ENCODE measurements at places on chromosomes 4 and X.
A peak's percentile ranks its signal among the peaks of the same experiment; 100 is the strongest.

DNA sequence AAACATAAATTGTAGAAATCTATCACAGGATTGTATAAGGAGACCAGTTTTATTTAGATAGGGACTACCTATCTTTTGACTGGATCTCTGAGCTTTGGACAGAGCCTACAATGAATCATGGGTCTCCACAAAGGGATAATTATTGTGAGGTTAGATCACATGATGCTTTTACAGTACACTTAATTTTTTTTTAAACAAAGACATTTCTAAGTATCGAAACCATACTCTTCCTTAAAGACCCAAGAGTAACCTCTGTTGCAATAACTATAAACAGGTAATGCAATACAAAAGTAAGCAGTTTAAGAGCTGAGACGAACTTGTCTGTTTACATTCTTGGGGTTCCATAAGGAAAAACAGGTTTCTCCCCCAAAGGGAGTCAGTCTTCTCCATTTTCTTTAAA, 64.3 kb upstream of the GABRE start:
- DNase-seq: no peak

- no peak for DNase-seq
Observed at GRCh38 chr4:81221303-81222081, 6.5 kb upstream of the PRKG2 start.

- DNase-seq: no peak
Observed at GRCh38 chr4:164134388-164134787, 619.5 kb upstream of the SMIM31 start.

- no peak for DNase-seq
Observed at GRCh38 chr4:110058677-110059076, 139.7 kb downstream of the ELOVL6 start.

DNA sequence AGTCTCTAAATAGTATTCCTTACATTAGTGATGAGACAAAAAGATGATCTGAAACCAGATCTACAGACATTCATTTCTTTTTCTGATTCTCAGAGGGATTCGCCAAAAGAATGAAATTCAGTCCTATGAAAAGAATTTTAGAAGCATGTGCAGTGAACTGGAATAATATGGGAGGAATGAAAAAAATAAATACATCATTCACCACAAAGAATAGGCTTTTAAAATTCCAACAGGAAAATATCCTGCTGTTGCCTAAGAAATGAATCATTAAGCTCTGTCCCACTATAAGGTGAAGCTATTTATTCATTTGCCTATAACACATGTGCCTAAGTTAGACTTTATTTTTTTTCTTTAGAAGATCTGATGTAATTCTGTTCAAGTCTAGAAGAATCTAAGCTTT, 165.9 kb downstream of the IL15 start:
- DNase-seq: no peak

DNA sequence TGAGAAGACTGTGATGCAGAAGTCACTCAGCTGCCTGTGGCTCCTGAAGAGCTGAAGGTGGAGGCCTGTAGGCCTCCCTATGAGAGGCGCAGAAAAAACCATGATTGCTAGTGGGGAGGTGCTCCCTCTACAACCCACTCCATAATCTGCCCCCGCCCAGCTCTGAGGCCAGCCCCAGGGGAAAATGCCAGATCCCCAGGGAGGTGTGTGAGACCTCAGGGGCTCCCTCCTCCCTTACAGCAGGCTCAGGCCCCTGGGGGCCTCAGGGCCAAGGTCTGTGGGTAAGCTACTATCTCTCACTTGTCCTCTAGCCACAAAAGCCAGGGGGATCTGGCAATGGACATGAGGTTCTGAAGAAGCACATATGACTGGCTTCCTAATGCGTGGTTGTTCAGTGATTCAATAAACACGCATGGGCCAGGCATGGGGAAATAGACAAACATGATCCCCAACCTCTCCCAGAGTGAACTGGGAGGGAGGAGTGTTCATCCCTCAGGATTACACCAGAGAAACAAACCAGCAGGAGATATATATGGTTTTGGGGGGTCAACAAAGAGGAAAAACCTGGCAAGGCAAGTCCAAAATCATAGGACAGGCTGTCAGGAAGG, 51.0 kb upstream of the MTM1 start:
- DNase-seq: no peak

GRCh38 chr4:8108991-8109390, 49.6 kb downstream of the ABLIM2 start:
- no peak for DNase-seq

- no peak for DNase-seq
Observed at GRCh38 chrX:17679820-17680219, 57.5 kb upstream of the SCML1 start.

GRCh38 chr4:172515266-172515879, 653.2 kb upstream of the GALNT7 start:
- DNase-seq: no peak

DNA sequence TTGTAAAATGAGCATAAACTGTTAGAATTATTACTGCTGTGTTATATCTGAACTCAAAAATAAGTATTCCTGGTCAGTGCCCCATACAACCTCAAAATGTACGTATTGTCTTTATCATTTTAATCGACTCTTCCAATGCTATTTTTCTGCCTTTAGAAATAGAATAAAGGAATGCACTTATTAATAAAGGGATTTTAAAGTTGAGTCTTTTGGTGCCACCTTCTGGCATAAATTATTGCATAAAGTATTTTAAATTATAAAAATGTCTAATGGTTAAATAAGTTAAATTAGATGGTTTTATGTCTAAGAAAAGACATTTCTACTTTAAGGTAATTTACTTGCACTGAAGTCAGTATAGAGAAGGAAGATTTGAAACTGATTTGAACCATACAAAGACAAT, 424.0 kb upstream of the NDST4 start:
- DNase-seq: no peak

DNA sequence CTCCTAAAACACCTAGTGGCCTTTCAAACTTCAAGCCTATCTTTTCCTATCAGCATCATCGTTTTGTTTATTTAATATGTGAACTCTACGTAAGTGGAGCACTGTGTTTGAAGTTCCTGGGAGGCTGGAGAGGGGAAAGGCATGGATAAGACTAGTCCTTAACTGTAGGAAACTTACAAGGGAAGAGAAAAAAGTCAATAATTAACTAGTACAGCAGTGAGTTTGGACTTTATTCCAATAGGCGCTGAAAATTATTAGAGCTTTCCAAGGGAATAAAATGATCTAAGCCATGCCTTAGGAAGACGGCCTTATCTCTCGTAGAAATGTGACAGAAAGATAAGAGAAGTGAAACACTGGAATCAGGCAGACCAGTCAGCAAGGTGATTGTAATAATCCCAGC, 55.3 kb downstream of the AMOT start:
- DNase-seq: no peak

DNA sequence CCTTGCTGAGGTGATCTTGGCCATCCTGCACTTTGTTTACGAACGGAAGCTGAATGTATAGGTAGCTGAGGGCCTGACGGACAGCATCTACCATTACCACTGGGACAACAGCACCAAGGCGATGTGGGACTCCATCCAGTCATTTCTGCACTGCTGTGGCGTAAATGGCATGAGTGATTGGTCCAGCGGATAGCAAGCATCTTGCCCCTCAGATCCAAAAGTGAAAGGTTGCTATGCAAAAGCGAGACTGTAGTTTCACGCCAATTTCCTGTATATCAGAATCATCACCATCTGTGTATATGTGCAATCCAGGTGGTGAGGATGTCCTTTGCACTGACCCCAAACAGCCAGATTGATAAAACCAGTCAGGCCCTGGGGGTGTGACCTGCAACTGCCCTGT, 4.2 kb upstream of the PYURF start:
- DNase-seq: no peak

- no peak for DNase-seq
Observed at GRCh38 chrX:68490644-68491043, 8.2 kb upstream of the YIPF6 start.

DNA sequence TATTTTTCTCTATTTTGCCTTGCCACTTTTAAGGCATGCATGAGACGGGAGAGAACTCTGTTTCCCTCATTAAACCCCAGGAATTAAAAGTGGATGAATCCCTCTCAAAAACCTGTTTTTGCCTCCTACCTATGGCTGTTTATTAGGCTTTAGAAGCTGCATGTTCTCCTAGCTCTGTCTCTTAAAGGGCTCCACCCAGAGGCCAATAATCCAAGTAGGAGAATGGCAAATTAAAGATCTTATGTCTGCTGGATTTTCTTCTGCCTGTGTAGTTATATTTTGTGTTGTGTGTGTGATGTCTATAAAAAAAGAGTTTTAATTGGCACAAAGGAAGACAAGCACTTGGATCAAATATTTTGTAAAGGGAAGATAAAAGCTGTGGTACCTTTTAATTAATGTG, 32.4 kb downstream of the MAGEC1 start:
- DNase-seq: no peak

DNA sequence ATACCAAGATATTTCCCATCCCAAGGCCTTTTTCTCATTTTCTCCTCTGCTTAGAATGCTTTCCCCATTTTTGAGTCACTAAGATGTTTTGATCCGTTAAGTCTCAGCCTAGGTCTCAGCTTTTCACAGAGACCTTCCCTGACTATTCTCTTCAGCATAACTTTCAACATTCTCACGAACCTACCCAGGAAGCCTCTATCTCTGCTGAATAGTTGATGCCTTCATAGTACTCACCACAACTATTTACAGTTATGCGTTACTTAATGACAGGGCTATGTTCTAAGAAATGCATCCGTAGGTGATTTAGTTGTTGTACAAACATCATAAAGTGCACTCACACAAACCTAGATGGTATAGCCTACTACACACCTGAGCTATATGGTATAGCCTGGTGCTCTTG, 64.5 kb downstream of the ARL9 start:
- no peak for DNase-seq

DNA sequence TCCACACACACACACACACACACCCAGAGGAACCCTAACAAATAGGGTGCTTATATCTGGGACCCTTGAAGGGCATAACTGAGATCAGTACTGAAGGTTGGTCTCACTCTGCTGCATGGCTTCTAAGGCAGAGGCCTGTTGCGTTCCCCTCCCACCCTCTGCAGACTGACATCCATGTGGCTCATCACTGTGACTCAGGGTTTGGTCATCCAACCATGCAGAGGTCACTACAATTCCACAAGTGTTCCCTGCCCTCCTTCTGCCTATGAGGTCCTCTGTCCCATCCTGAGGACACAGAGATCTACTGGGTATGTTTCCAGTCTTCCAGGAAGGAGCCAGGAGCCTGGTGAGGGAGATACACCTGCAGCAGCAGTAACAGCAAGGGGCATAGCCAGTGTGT, 55.8 kb downstream of the XAGE2 start:
- no peak for DNase-seq

DNA sequence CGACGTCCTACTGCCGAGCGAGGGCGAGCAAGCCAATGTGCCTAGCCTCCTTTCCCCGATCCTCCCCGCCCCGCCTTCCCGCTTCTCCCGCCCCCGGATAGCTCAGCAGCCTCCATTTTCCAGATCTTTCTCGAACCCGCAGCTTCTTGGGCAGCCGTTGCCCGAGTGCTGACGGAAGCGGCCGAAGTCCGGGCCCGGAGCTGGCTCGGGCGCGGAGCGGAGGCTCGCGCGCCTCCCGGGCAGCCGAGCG, 172 bp upstream of the HSPA4L start:
- DNase-seq: no peak

- DNase-seq: peak; percentile 95
Observed at GRCh38 chr4:82462415-82462831, 32.0 kb downstream of the ENOPH1 start.

DNA sequence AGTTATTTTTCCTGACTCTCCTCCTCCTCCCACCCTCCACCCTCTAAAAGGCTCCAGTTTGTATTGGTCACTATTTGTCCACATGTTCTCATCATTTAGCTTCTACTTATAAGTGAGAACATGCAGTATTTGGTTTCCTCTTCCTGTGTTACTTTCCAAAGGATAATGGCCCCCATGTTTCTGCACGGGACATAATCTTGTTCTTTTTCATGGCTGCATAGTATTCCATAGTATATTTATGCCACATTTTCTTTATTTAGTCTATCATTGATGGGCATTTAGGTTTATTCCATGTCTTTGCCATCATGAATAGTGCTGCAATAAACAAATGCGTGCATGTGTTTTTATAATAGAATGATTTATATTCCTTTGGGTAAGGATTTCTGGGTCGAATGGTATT, 167.3 kb upstream of the GRID2 start:
- no peak for DNase-seq

DNA sequence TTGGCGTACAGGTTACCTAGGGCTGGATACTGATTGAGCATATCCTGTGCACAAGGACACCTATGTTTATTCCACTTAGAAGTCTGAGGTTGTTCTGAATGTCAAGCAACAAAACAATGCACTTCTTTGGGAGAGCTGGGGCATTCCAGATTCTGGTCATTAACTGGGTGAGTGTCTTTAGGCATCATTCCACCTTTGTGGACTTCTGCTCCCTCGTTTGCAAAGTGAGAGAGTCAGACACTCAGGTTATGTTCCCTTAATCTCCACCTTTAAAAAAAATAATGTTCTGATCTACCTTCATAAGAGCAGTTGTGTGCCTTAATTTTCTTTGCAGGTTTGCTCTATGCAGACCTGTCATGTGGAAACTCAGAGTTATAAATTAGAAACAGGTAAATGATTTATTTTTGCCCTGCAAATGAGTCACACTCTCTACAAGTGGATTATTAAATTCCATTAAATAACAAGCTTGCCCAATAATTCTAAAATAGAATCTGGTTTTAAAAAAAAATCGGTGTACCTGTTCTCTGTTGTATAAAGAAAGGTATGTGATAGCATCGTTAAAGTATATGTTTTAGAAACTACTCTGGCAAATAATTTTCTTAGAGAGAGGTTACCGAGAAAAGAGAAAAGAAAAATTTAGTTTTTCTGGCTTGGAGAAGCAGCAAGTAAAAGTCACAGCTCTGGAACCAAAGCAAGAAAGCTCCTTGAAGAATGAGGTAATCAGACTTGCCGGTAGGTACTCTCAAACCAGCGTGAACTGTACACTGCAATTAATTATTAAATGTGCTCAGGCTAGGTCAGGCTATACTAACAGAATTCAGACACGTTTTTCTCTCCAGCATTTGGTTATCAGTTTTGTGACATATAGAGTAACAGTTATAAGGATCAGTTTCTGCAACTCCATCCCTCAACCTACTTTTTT, 93.2 kb downstream of the SORBS2 start:
- no peak for DNase-seq

GRCh38 chr4:150801833-150802232, 213.3 kb downstream of the LRBA start:
- DNase-seq: no peak

DNA sequence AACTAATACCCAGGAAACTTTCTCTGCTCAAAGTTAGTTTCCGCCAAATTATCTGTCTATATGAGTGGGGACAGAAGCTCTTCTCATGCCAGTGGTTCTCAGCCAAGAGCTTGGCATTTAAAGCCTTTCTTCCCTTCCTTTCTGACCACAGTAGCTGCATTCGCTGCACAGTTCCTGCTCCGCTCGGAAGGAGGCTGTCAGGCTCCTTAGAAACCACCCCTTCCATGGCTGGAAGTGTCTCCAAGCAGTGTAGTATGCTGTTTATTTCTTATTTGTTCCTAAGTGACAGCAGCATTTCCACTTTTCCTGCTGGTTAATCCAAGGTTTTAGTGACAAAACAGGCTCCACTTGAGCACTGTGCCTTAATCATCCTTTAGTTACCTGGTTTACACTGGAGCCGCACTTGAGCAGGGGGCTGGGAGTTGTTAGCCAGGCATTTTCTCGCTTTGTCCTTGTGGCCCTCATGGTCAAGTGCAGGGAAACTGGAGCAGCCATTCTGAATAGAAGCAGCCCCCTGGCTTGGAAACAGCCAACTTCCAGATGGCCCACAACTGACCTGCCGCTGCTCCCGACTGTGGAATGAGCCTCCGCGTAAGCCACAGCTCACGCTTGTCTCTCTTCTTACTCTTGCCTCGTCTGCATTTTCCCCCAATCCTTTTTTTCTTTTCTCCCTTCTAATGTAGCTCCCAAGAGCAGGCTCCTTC, 739.4 kb upstream of the TENM3 start:
- no peak for DNase-seq

- peak; percentile 16 for DNase-seq
Observed at GRCh38 chr4:175891851-175892250, 79.8 kb upstream of the GPM6A start.

Data from muscle of arm (tissue), 14 donors.